ENCODE measurements at places on chromosomes 2 and 18. TPM values are rescaled to one million over a fixed set of nuclear protein-coding genes. Genes with fewer than 3 reads are reported as not detected.

GRCh38 chr2:127175041-127175721 is 44.9 kb downstream of the CYP27C1 start:
- H3K27me3 ChIP-seq, result no peaks in the 10 kb centered on the region
- H3K36me3 ChIP-seq, result no peaks in the 10 kb centered on the region
- DNase-seq, result no peak
- H3K4me3 ChIP-seq, result no peak overlapping the region
- H3K27ac ChIP-seq, result no peak overlapping the region

DNA sequence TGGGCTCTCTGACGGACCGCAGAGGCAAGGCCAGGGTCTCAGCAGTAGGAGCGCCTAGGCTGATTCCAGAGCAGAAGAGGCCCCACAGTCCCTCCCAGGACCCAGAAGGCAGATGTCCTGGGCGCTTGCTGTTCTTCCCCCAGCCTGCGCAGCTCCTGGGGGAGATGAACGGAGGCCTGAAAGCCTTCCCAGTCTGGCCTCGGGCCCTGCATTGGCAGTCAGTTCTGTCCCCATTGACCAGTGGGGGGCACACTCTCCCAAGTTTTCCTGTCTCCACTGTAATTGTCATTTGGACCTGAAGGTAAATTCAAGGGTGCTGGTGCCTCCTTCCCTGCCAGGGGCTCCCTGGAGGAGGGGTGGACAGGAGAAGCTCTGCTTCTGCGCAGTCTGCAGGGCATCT is 345.7 kb downstream of the CYP26B1 start:
- H3K4me1 ChIP-seq, result no peaks in the 10 kb centered on the region
- no peak overlapping the region for H3K4me3 ChIP-seq
- no peaks in the 10 kb centered on the region for H3K27me3 ChIP-seq
- no peak overlapping the region for H3K27ac ChIP-seq
- no peaks in the 10 kb centered on the region for H3K36me3 ChIP-seq

The MRPS5 gene
- 90.7 TPM for total RNA-seq

GRCh38 chr2:129758784-129759471 is 220.5 kb upstream of the RAB6C start:
- H3K4me3 ChIP-seq, result no peak overlapping the region
- no peaks in the 10 kb centered on the region for H3K27me3 ChIP-seq
- H3K36me3 ChIP-seq, result no peaks in the 10 kb centered on the region
- H3K4me1 ChIP-seq, result no peaks in the 10 kb centered on the region

DNA sequence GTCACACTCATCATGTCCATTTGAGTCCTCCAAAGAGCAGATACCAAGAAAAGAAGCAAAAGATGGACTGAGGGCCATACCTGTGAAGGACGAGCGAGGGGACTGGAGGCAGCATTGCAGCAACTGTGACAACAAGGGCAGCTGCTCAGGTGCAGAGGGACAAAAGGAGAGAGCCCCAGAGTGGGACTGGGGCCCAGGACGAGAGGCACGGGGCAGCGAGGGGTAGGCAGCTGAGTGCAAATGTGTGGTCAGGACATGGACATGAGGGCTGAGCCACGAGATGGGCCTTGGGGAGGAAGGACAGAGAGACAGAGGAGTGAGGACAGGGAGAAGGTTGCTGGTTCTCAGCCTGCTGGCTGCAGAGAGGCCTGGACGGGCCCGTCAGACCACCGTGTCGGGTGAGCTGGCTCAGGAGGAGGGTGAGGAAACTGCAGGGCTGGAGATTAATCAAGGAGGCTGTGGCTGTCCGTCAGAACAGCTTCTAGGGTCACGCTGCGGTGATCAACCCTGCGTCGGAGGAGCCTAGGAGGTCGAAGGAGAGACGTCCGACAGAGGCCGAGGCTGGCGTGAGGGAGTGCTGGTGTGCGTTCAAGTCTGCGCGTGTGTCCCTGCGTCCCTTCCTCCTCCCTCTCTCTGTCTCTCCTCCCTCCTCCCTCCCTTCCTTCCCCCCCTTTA is 206.8 kb upstream of the HDAC4 start:
- H3K4me1 ChIP-seq, result peaks cover 5% of the 10 kb centered on the region
- H3K27ac ChIP-seq, result no peak overlapping the region
- no peak for DNase-seq
- H3K36me3 ChIP-seq, result no peaks in the 10 kb centered on the region
- H3K27me3 ChIP-seq, result peaks cover 4% of the 10 kb centered on the region

GRCh38 chr2:231181860-231182512 is 16.4 kb upstream of the ARMC9 start:
- H3K4me3 ChIP-seq, result no peak overlapping the region
- no peaks in the 10 kb centered on the region for H3K27me3 ChIP-seq
- H3K27ac ChIP-seq, result no peak overlapping the region
- H3K36me3 ChIP-seq, result peaks cover 2% of the 10 kb centered on the region
- H3K4me1 ChIP-seq, result peaks cover 13% of the 10 kb centered on the region
- no peak for DNase-seq

DNA sequence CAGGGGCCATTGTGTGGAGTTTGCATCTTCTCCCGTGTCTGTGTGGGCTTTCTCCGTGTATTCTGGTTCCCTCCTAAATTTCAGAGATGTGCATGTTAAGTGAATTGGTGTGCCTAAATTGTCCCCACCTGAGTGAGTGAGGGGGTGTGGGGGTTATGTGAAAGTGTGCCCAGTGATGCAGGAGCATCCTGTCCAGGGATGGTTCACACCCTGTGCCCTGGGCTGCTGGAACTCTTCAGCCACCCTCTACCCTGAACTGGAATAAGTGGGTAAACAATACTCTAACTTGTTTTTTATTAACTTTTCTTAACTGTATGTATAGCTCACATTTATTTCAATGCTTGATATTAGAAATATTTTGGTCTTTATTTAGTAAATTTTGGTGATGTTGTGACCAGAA is 56.0 kb downstream of the UBE2E3 start:
- H3K4me3 ChIP-seq, result no peak overlapping the region
- peaks cover 18% of the 10 kb centered on the region for H3K4me1 ChIP-seq
- H3K27ac ChIP-seq, result no peak overlapping the region
- H3K27me3 ChIP-seq, result no peaks in the 10 kb centered on the region

DNA sequence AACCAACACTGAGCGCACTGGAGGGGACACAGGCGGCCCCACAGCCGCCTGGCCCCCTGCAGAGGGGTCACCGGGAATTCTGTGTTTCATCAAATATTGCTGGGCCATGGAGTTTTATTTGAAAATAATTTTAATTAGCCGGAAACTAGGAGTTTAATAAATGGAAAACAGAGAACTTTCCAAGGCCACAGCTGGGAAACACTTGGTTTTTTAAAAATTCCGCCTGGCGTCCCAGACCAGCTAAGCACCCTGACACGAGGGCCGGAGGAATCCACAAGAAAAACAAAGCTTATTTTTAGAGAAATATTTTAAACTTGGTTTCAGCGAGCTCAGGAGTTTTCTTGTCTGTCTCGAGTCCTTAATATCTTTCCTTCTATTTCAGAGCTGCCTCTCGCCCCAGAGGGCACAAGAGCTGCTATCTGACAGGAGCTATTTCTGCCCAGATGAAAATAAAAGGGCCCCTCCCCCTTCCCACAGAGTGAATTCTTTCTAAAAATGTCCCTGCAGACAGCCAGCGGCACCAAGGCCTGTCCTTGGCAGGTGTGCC is 8.2 kb downstream of the ZFP36L2 start:
- peak overlapping the region; percentile 98 for H3K27ac ChIP-seq
- peaks cover 29% of the 10 kb centered on the region for H3K36me3 ChIP-seq
- DNase-seq, result no peak
- H3K4me1 ChIP-seq, result peaks cover 46% of the 10 kb centered on the region

DNA sequence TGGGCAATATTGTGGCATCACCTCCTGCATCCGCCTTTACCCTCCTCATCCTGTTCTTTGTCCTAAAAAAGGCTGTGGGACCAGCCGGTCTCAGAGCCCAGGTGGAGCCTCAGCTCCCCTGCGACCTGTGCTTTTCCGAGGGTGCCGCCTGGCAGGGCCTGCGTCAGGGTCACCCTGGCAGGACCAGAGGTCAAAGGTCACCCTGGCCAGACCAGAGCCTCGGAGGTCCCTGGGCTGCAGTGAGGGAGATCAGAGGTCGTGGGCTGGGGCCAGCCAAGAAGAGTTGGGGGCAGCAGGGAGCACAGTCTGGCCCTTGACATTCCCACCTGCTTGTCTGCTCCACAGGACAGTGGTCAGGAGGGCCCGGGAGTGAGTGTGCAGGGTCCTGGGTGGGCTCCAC is 31.5 kb downstream of the RBFA start:
- no peak for DNase-seq
- no peak overlapping the region for H3K27ac ChIP-seq
- no peaks in the 10 kb centered on the region for H3K27me3 ChIP-seq
- H3K36me3 ChIP-seq, result peaks cover 8% of the 10 kb centered on the region
- H3K4me3 ChIP-seq, result no peak overlapping the region
- H3K4me1 ChIP-seq, result no peaks in the 10 kb centered on the region

GRCh38 chr2:127094509-127095366 is 12.2 kb downstream of the BIN1 start:
- H3K4me1 ChIP-seq, result peaks cover 4% of the 10 kb centered on the region
- H3K27ac ChIP-seq, result no peak overlapping the region
- H3K27me3 ChIP-seq, result no peaks in the 10 kb centered on the region
- no peak overlapping the region for H3K4me3 ChIP-seq
- no peaks in the 10 kb centered on the region for H3K36me3 ChIP-seq
- DNase-seq, result peak; percentile 2

DNA sequence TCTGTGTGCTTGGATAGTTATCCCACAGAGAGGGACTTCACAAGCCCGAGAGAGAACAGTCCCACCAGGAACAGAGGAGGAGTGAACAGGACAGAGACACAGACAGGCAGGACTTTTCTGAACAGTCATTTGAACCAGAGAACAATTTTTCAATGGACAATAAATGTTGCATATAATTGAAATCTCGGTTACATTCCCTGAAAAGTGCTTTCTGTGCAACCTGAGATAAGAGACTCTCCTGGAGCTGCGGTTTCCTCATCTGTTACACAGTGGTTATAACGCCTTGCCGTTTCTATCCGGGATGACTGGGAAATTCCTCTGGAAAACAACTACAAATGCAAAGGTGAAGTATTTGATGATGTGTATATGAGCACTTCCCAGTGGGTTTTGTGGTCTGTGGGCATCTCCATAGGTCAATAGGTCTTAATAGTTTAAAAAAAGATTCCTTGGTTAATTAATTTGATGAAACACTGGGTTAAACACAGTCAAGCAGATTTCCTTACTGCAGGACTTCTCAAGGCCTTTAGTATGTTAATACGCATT is 87.2 kb upstream of the HPCAL1 start:
- no peak overlapping the region for H3K4me3 ChIP-seq
- no peaks in the 10 kb centered on the region for H3K36me3 ChIP-seq
- DNase-seq, result no peak
- no peak overlapping the region for H3K27ac ChIP-seq
- H3K4me1 ChIP-seq, result no peaks in the 10 kb centered on the region
- H3K27me3 ChIP-seq, result no peaks in the 10 kb centered on the region

- H3K4me1 ChIP-seq, result no peaks in the 10 kb centered on the region
- no peak for DNase-seq
- H3K36me3 ChIP-seq, result no peaks in the 10 kb centered on the region
These were observed 137.6 kb upstream of the HNMT start for GRCh38 chr2:137826373-137827372.

The LYG2 gene
- not detected for total RNA-seq

DNA sequence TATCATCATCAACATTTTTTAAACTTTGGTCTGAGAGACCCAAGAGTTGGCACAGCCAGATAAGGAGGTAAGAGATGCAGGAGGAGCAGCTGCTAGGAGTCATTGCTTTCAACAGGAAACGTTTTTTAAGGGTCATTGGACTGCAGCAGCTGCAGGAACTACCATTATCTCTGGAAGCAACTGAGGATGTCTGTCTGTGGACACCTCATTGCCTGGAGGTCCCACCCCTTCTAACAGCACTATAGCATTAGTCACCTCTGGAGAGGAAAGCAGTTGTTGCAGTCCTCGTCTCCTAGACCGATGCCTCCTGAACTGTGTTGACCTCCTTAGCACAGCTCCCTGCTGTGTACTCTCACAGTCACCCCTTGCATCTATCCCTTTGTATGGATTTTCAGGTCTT is 21.5 kb upstream of the FSHR start:
- H3K27ac ChIP-seq, result no peak overlapping the region
- H3K36me3 ChIP-seq, result no peaks in the 10 kb centered on the region
- DNase-seq, result no peak
- H3K4me3 ChIP-seq, result no peak overlapping the region
- no peaks in the 10 kb centered on the region for H3K27me3 ChIP-seq
- H3K4me1 ChIP-seq, result no peaks in the 10 kb centered on the region

GRCh38 chr2:172931256-172931894 is 144.3 kb upstream of the MAP3K20 start:
- H3K27me3 ChIP-seq, result peaks cover 6% of the 10 kb centered on the region
- no peaks in the 10 kb centered on the region for H3K36me3 ChIP-seq
- no peak overlapping the region for H3K4me3 ChIP-seq
- DNase-seq, result no peak

The DTNA gene
- 0.48 TPM for total RNA-seq

- H3K4me3 ChIP-seq, result peak overlapping the region; percentile 58
- H3K27me3 ChIP-seq, result no peaks in the 10 kb centered on the region
- H3K36me3 ChIP-seq, result peaks cover 13% of the 10 kb centered on the region
- peak overlapping the region; percentile 86 for H3K27ac ChIP-seq
- peaks cover 74% of the 10 kb centered on the region for H3K4me1 ChIP-seq
These were observed 45.9 kb downstream of the PNO1 start for GRCh38 chr2:68203587-68203986.

DNA sequence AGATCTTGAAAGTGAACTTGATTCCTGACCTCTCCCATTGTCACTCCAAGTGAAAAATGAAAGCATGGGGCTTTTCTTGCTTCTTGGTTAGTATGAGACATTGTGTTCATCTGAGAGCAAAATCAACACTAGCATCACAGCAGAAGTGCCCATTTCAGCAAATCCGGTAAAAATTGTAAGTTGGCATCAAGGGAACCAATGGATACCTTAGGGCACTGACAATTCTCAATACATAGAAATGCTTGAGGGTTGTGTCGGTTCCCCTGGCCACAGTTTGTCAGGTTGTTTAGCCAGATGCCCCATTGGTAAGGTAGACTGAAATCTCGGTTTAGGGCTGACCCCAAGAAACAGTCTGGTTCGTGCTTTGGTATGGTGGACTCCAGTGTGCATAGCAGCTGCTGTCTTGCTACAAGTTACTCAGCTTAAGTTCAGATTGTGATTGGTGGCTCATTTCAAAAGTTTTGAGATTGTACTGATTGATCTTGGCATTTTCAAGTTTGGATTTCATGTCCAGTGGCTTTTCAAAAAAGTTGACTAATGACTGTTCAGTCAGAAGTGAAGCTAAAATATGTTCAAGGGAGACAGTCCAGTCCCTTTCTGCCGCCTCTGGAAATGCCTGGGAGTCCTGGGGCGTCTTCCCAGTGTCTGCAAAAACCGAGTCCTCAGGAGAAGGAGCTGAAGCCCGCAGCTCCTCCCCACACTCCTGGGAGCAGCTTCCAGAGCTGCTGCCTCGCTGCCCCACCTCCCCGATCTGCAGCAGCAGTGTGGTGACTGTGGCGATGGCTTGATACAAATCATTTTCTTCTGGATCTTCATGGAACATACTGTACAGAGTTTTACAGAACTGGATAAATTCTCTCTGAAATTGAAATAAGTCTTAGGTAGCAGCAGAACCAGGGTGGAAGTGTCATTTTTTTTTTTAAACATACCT is 5.6 kb downstream of the RPL31 start:
- H3K4me1 ChIP-seq, result peaks cover 70% of the 10 kb centered on the region
- no peak for DNase-seq
- peaks cover 75% of the 10 kb centered on the region for H3K36me3 ChIP-seq
- peak overlapping the region; percentile 12 for H3K4me3 ChIP-seq
- H3K27ac ChIP-seq, result peak overlapping the region; percentile 73
